Daoy (cell line): ENCODE measurements at places on chromosomes 6 and 20. TPM values are rescaled to one million over a fixed set of nuclear protein-coding genes. Genes with fewer than 3 reads are reported as not detected.
A peak's percentile ranks its signal among the peaks of the same experiment; 100 is the strongest.

DNA sequence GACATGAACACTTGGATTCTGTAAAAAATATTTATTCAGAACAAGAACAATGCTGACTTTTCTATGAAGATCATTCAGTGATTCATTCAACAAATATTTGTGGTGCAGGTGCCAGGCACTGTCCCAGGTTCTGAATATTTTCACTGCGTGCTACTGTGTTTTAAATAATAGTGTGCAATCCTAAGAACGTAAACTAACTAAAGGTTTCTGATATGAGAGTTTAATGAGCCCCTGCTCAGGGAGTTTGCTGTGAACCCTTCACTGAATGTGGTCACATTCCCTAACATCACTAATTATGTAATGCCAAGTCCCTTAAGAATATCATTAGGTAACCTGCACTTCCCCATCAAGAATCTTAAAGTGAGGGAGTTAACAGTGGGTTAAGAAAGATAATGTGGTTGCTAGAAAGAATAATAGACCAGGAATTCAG lies 1.7 kb upstream of the TMEM170B start:
- peak; percentile 39 for DNase-seq

DNA sequence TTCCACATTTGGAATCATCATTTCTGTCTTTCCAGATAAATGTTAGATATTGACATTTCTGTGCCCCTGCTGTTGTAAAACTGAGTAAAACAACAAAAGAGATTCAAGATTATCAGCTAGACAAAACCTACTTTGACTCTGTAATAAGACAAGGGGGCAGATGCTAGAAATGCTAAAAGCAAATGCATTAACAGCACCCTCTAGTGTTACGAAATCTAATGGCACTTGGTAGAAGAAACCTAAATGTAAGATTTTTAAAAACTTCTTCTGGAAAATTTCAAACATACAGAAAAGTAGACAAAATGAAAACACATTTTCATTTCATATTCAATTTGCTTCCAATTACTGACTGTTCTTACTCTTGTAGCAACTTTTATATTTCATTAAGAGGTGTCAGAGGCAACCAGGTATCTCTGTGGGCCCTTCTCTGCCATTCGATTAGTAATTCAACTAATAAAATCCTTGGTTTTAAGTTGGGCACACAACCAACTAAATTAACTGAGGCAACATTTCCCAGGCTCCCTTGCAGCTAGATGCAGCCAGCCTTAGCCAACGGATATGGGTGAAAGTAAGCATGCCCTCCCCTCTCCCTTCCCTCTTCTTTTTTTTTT lies 45.0 kb downstream of the SLC23A2 start:
- DNase-seq = peak; percentile 36

DNA sequence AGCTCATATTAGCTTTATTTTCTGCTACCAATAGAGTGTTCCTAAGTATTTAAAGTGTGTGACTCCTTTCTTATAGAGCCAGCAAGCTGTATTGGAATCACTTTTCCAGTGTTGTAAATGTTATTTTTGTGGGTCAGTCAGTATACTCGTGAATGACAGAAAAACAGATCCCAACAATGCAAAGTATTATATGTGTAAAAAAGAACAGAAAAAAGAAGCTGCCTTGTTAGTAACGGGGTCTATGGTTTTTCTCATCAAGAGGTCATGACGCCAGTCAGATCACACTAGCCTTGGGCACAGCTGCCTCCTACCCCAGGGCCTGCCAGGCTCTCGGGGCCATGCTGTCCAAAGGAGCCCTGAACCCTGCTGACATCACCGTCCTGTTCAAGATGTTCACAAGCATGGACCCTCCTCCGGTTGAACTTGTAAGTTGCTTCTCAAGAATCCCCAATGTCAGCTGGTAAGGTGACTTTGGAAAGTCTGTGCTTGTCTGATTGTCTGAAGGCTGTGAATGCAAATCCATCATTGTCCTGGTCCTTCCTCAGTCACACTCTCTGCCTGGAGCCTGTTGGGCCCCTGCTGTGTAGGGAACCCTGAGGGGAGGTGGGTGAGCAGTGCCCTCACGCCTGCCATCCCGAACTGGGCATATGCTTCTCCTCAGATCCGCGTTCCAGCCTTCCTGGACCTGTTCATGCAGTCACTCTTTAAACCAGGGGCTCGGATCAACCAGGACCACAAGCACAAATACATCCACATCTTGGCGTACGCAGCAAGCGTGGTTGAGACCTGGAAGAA lies 9.8 kb downstream of the NELFCD start:
- DNase-seq = no peak

GRCh38 chr20:63555661-63556381 lies 1.9 kb downstream of the FNDC11 start:
- no peak for DNase-seq

The FAM83B gene
- total RNA-seq = 0.33 TPM in 1 of 2 replicates, not detected in the other

The C20orf204 gene
- total RNA-seq = 1.1 and 1.8 TPM in 2 replicates

The C6orf120 gene
- total RNA-seq = 48.4 and 60.8 TPM in 2 replicates
